ENCODE measurements at places on chromosomes 5 and 9. TPM values are rescaled to one million over a fixed set of nuclear protein-coding genes. Genes with fewer than 3 reads are reported as not detected.

RASGEF1C gene
- not detected for polyA plus RNA-seq

TAF11L5 gene
- polyA plus RNA-seq, result not detected

ADCY2 gene
- under 0.01 TPM for polyA plus RNA-seq

LIFR gene
- polyA plus RNA-seq, result 4.1 TPM

DNA sequence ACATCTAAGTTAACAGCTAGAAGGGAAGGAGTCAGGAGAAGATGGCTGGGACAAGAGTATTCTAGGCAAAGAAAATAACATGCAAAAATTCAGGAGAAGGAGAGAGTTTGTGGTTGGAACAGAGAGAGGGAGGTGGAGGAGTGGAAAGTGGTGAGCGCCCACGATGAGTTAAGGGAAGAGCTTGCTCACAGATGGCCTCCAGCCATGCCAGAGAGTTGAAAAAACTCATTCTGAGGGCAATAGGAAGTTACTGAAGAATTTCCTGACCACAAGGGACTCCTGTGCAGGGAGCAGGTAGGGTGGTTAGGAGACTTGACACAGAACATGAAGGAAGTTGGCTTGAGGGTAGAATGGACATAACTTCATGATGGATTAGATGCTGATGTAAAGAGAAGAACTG, 159.7 kb downstream of the DOCK2 start:
- no peaks in the 10 kb centered on the region for H3K4me1 ChIP-seq
- H3K4me3 ChIP-seq, result no peak overlapping the region
- no peaks in the 10 kb centered on the region for H3K27me3 ChIP-seq

DNA sequence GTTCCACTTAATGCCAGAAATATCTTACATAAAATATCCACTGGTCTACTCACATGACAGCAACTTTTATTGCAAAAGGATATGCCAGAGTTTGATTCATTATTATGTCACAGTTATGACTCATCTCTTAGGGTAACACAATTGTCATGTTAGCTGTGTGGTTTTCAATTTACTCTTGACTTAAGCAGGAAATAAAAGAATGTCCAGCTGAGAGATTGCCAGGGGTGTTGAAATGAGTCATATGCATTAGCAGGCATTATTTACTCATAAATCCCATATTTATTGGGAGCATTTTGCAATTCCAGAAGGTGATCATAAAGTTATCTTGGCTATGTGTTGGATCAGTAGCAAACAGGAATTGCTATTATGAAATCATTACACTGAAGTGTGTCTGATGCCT, 1164.6 kb upstream of the CDH18 start:
- DNase-seq, result peak; percentile 97
- no peaks in the 10 kb centered on the region for H3K36me3 ChIP-seq

DNA sequence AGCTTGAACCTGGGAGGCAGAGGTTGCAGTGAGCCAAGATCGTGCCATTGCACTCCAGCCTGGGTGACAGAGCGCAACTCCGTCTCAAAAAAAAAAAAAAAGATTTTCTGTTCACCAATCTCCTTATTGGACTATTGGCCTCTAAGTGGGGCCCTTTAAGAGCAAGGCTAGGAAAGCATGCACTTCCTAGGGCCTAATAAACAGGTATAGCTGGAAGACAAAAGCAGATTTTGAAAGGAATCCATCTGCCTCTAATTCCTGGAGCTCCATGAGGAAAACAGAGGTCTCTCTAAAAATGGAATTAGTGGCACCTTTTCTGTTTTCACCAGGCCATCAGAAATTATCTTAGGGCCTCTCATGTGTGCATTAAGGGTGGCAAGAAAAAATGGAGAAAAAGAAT, 70.0 kb downstream of the RGMB start:
- H3K36me3 ChIP-seq, result no peaks in the 10 kb centered on the region
- H3K4me3 ChIP-seq, result no peak overlapping the region
- H3K27me3 ChIP-seq, result no peaks in the 10 kb centered on the region

GRCh38 chr9:129954868-129955550, 88.0 kb downstream of the FNBP1 start:
- H3K27ac ChIP-seq, result no peak overlapping the region
- DNase-seq, result peak; percentile 45
- H3K27me3 ChIP-seq, result no peaks in the 10 kb centered on the region
- H3K36me3 ChIP-seq, result peaks cover 3% of the 10 kb centered on the region
- H3K4me1 ChIP-seq, result peaks cover 4% of the 10 kb centered on the region

GRCh38 chr5:44887722-44888121, 79.0 kb downstream of the MRPS30 start:
- no peak for DNase-seq
- H3K4me1 ChIP-seq, result no peaks in the 10 kb centered on the region
- no peak overlapping the region for H3K4me3 ChIP-seq
- H3K36me3 ChIP-seq, result no peaks in the 10 kb centered on the region
- no peak overlapping the region for H3K27ac ChIP-seq

DNA sequence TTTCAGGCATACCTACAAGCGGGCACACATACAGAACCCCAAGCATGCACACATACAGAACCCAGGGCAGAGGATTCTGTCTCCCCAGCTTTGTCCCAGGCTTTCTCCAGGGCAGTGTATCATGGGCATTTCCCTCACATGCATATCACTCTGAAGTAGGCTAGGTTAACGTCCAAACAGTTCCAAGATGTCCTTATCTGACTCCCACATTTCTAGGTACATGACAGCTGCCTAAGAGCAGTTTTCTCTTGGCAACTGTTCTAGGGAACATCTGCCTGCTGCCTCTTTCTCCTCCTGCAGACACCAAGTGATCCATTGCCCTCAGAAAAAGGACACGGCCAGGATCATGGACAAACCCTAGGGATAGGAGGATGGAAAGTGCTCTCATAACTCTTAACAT, 84.9 kb upstream of the NR3C1 start:
- H3K27me3 ChIP-seq, result no peaks in the 10 kb centered on the region
- H3K4me1 ChIP-seq, result no peaks in the 10 kb centered on the region
- H3K4me3 ChIP-seq, result no peak overlapping the region

- DNase-seq, result no peak
- H3K4me1 ChIP-seq, result peaks cover 52% of the 10 kb centered on the region
- H3K27ac ChIP-seq, result peak overlapping the region; percentile 99
- H3K4me3 ChIP-seq, result peak overlapping the region; percentile 23
- no peaks in the 10 kb centered on the region for H3K36me3 ChIP-seq
These were observed 60.8 kb downstream of the MAPKAP1 start for GRCh38 chr9:125646217-125646616.

DNA sequence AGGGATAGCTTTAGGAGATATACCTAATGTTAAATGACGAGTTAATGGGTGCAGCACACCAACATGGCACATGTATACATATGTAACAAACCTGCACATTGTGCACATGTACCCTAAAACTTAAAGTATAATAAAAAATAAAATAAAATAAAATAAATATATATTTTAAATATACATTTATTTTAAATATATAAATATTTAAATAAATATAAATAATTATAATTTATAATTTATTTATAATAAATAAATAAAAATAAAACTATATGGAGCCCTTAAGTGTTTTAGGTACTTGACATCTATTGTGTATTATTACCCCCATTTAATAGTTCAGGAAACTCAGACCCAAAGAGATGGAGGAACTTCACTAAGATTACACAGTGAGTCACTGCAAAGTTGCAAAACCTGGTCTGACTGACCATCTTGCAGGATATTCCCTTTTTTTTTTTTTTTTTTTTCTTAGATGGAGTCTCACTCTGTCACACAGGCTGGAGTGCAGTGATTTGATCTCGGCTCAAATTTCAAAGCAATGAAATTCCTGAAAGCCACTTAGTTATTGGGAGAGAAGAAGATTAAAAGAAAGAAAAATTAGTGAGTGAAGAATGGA, 5.8 kb upstream of the C5orf52 start:
- H3K27me3 ChIP-seq, result peaks cover 2% of the 10 kb centered on the region
- no peak overlapping the region for H3K4me3 ChIP-seq
- H3K4me1 ChIP-seq, result peaks cover 3% of the 10 kb centered on the region
- no peak overlapping the region for H3K27ac ChIP-seq

DNA sequence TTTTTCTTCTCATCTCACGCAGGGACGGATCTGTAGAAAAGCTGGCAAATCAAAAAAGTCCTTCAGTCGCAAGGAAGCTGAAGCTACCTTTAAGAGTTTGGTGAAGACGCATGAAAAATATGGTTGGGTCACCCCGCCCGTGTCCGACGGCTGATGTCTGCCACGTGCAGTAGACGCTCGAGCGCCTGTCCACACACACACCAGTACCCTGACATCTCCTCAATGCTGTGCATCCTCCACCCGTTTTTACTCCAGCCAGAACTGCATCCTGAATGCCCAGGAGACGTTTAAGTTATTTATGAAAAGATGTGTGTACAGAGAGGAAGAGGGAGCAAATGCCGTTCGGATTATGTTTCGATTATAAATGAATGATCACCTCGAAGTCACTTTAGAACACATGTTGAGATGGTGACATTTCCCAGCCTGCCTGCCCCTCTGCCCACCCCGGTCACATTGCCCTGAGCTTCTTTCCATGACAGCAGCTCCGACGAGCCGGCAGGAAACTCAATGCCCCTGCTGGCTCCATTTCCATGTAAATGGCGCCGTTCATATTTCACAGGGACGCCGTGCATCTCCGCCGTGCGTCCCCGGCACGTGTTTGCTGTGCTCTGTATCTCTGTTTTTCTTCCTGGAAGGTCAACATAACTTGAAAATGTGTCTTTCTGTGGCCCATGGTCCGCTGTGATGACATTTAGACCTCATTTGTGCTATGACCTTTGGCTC, 42.7 kb downstream of the UBE2QL1 start:
- H3K4me1 ChIP-seq, result no peaks in the 10 kb centered on the region
- no peaks in the 10 kb centered on the region for H3K27me3 ChIP-seq
- H3K36me3 ChIP-seq, result no peaks in the 10 kb centered on the region
- H3K27ac ChIP-seq, result no peak overlapping the region
- DNase-seq, result no peak

Data from endothelial cell of umbilical vein (primary cell).